ENCODE measurements at places on chromosomes 1 and 21.

DNA sequence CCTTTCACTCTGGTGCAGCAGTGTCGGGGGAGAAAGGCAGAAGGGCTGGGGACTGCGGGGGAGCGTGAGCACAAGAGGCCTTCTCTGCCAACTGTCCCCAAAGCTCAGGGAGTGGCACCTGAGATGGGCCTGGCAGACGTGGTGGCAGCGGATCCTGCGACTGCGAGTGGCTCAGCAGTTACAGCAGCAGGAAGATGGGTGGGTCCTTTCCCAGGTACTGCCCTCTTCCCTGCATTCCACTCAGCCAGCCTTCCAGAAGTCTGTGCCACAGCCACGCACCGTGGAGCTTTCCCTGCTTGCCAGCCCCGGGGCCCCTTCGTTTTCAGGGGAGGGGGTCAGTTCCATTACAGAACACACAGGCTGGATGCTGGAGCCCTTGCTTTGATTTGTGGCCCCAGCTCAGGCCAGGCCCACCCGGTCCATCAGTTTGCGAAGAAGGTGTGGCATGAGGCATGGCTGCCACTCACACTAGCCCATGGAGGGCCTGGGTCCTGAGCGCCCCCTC is 17.2 kb downstream of the MTHFR start:
- DNase-seq: no peak

GRCh38 chr1:183652107-183652506 is 1.0 kb downstream of the APOBEC4 start:
- no peak for DNase-seq

- DNase-seq: no peak
These were observed 198.4 kb upstream of the PTGFR start for GRCh38 chr1:78292361-78292760.

DNA sequence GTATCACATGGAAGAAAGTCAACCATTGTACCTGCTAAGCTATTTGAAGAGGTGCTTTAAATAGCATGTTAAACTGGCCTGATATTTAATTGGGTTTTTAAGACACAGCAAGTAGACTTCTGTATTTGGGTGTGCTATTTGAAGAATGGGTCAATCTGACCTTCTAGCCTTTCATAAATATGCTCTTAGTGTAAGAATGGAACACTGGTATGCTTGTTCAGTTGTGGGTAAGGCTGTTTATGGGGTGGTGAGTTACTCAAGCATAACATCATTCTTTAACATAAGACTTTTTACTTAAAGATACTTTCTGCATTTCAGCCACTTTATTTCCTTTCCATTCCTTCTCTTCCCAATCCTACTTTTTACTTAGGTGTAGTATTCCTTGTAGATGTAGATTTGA is 21.4 kb downstream of the AHCYL1 start:
- DNase-seq: no peak

All from uterus (tissue), 4 donors.